Stimulated activated CD8-positive, alpha-beta memory T cell treated with anti-CD3 and anti-CD28 coated beads, Interleukin-2, amount 100 ng/mL, for 1 hour (primary cell): ENCODE measurements at places on chromosomes 5 and 9.

DNA sequence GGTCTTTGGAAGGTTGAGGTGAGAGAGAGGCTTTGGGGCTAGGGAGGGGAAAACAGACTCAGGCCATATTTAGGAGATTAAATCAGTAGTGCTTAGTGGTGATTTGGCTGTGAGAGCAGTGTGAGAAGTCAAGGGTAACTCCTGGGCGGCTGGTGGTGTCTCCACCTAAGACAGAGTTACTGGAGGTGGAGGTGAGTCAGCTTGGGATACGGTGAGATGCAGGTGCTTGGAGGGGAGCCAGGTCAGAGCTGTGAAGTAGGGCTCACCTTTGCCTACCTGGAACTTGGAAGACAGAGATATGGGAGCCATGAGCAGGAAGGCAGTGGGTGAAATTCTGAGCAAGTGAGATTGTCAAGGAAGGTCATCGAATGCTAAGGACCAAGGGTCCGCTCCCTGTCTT is 24.5 kb downstream of the RGS3 start:
- no peak for DNase-seq

DNA sequence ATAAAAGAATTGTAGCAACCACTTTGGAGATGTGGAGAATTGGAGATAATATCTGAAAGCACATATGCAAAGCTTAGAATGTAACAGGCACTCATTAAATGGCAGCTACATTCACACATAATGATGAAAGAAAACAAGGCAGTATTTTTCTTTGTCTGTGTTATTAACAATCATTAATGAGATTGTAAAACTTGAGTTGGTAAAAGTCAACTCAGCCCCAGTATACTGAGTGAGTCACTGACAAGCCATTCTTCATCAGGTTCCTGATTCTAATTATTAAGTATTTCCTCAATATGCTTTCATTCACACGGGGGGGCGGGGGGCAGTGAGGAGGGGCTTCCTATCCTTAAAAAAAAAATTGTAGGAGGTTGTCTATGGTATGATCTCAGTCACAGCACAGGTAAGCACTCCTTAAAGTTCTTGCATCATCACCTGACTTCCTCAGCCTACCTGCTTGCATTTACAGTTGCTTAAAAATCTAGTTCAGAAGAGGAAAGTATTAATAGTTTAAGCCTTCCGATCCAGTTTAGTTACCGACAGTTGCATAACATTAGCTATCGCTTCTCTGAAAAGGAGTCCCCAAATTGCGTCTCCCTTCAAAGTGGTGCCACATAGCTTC is 379.8 kb downstream of the EFNA5 start:
- no peak for DNase-seq

DNA sequence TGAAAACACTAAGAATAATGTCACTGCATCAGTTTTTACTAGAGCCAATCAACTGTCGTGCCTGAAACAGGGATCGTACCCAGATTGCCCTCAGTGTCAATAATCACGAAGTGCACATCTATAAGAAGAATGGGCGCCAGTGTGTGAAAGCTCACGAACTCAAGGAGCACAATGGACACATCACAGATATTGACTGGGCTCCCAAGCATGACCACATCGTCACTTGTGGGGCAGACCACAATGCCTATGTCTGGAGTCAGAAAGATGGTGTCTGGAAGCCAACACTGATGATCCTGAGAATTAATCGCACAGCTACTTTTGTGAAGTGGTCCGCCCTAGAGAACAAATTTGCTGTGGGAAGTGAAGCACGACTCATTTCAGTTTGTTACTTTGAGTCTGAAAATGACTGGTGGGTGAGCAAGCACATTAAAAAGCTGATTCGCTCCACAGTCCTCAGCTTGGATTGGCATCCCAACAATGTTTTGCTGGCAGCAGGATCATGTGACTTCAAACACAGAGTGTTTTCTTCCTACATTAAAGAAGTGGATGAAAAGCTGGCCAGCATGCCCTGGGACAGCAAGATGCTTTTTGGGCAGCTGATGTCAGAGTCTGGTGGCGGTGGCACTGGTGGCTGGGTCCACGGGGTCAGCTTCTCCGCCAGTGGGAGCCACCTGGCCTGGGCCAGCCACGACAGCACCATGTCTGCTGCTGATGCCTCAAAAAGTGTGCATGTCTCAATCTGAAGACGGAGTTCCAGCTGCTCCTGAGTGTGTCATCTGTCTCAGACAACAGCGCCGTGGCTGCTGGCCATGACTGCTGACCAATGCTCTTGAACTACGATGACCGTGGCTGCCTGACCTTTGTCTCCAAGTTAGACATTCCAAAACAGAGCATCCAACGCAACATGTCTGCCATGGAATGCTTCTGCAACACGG is 32.2 kb downstream of the NSA2 start:
- no peak for DNase-seq

DNA sequence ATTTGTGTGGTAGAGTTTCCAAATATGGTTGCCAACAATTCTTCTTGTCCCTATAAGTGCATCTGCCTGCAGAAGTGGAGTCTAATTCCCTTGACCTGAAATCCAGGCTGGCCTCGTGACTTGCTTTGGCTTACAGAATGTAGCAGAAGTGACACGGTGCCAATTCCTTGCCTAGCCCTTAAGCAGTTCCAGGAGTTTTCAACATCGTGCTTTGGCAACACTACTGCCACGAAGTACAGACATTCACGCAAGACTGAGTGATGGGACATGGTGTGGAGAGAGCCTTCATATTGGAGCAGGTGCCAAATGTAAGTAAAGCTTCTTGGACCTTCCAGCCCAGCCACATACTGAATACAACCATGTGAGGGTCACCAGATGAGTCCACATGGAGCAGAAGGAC is 92.9 kb upstream of the NEK6 start:
- no peak for DNase-seq

GRCh38 chr5:179314606-179315355 is 30.5 kb downstream of the ADAMTS2 start:
- DNase-seq = no peak

DNA sequence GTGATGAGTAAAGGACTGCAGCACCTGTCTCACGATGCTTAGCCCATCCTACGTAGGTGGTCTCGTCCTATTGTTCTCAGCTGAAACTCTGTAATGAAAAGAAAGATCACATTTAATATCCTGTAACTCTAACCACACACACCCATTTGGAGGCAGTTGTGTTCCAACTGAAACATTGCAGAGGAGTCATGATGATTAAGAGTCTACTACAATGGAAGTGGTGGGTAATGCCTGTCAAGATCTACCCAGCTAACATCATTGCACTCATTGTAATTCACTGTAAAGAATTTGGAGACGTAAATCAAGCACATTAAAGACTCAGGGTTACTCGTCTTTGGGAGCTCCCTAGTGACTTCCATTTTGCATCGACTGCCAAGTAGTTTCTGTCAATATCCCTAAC is 106.0 kb upstream of the PTPN3 start:
- DNase-seq = no peak

DNA sequence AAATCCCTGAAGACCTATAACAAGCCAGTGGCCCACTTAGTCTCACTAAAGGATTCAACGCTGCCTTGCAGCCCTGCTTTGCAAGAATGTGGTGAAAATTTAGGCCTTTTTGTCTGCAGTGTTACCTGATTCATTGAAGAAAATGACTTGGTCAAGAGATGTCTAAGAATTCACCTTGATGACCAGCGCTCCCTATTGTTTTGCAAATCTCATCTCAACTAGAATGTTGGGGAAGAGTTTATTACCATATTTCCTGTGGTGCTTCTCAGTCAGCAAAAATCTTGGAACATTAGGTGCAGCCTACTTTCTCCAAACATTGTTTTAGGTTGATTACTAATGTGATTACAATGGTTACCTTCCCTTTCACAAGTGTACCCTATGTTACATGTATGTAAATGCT is 53.5 kb downstream of the PLK2 start:
- no peak for DNase-seq

GRCh38 chr5:71737931-71738539 is 19.0 kb downstream of the CARTPT start:
- no peak for DNase-seq

DNA sequence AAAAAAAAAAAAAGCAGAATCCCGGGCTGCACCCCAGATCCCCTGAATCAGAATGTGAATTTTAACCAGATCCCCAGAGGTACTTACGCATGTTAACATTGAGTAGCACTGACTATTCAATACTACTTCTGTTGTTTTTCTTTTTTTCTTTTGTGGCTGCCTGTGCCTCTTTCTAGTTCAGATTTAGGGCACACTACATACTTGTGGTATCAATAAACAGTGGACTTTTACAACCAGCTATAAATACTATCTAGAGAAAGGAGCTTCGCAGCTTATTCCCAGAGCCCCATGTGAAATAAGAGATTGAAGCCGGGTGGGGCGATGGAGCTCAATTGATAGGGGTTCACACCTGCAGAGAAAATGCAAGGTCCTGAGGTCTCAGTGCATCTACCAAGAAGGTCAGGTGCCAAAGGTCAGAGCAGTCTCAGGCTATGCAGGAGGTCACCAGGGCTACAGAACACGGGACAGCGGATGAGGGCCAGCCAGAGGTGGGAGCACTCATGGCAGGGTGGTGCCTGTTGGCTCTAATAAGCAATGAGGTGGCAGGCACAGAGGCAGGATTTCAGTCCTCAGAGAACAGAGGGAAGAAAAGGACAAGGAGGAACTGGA is 22.3 kb downstream of the WWC1 start:
- DNase-seq = no peak

- no peak for DNase-seq
These were observed 10.4 kb downstream of the NHP2 start for GRCh38 chr5:178143246-178143645.

DNA sequence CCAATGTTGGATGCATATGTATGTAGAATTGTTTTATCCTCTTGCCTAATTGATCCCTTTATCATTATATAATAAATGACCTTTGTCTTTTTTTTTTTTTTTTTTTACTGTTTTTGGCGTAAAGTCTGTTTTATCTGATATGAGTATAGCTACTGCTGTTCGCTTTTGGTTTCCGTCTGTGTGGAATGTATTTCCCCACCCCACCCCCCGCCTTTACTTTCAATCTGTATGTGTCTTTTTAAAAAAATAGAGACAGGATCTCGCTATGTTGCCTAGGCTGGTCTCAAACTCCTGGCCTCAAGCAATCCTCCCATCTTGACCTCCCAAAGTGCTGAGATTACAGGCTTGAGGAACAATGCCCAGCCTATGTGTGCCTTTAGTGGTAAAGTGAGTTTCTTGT is 11.3 kb downstream of the AHRR start:
- DNase-seq = no peak

- no peak for DNase-seq
These were observed 311.6 kb upstream of the CLINT1 start for GRCh38 chr5:158170534-158170933.

DNA sequence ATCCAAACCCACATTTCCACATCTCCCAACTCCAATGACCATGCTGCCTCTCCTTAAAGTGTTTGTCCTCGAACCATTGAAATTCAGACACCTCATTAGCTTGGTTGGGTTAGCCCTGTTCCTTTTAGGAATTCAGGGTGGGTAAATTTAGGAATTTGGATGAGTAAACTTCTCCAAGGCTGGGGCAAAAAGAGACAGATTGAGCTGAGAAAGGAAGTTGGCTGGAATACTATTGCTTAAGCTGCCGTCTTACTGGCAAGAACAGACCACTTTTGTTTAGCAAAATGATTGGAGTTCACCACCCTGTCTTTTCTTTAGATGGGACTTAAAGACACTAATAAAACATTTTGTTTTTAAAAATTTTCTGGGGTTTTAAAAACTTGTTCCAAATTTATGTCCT is 143.6 kb upstream of the GDNF start:
- no peak for DNase-seq

DNA sequence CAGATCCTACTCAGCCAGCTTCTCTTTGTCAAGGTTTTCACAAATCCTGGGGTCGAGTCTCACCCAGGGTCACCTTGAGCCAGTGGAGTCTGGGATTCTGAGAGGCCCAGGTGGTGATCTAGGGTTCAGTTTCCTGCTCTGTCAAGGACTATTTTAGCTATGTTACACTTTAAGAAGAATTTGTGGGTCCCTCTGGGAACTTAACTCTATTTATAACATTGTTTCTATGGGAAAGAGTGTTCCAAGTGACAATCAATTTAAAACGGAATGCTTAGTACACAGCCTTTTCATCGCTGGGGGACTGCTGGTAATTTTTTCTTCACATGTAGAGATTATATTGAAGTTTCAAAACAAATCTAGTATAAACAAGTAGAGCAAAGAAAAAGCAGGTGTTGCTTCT is 26.9 kb upstream of the TMEM252 start:
- DNase-seq = no peak

GRCh38 chr5:72621576-72621975 is 114.4 kb upstream of the ZNF366 start:
- DNase-seq = no peak

GRCh38 chr5:78506261-78507024 is 142.1 kb downstream of the LHFPL2 start:
- no peak for DNase-seq

- no peak for DNase-seq
These were observed 201.7 kb upstream of the ACTBL2 start for GRCh38 chr5:57684299-57684702.

GRCh38 chr9:77927265-77927664 is 104.3 kb downstream of the GNAQ start:
- DNase-seq = no peak

DNA sequence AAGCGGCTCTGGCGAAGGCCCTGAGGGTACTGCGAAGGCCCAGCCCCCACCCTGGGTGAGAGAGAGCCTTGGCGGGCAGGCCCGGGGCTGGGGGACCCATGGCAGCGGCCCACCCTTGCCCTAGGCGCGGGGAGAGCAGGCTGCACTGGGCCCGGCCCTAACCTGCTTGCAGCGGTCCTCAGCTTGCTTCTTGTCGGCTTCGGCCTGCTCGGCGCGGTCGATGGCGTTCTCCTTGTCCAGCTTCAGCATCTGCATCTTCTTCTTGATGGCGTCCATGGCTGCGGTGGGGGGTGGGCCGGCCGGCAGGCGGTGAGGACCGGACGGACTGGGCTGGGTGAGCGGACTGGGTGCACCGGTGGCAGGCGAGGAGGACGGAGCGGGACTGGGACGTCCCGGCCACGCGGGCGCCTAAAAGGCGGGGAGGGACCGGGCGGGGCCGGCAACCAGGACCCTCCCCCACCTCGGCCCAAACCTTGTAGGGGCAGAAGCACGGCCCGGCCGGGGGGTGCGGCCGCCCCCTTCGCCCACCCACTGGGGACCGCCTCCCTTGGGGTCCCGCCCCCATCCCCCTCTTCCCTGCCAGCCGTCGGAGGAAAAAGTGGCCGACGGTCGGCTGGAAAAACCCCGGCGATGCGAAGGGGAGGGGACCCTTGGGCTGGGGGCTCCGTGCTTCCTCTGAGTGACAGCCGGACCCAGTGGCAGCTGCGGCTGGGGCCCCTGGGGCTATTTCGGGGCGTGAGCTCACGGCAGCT is at the start of gene TPM2:
TPM2 (minus strand) TSS at position 384 of the 752 bp plus-strand sequence; CDS start at position 276, 108 bp downstream.
- no peak for DNase-seq

GRCh38 chr9:129455151-129455995 is 165.5 kb downstream of the C9orf50 start:
- no peak for DNase-seq

DNA sequence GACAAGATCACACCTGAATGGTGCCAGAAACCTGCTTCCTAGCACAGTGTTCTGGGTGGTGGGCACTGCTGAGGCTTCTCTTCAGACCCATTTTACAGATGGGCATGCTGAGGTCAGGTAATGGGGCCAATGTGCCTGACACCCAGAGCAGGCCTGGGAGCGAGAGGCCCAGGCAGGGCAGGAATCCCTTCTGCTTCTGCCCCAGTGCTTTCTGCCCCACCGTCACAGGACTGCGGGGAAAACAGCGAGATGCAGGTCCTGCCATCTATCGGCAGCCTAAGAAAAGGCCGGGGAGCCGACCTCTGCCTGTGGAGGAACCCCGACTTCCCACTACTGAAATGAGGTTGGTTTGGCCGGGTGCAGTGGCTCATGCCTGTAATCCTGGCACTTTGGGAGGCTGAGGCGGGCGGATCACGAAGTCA is 22.8 kb upstream of the RNU6ATAC start:
- no peak for DNase-seq

GRCh38 chr9:93257808-93258331 is 73.9 kb downstream of the WNK2 start:
- DNase-seq = no peak
